Activated CD4-positive, alpha-beta T cell treated with anti-CD3 and anti-CD28 coated beads, Interleukin-10, Interleukin-2, amounts not matched to agents 100 ng/mL and 50 ng/mL, durations not matched to agents 16 hours and 8 hours (primary cell): ENCODE measurements at places on chromosomes 12 and 14.

- DNase-seq = peak; percentile 30
These were observed 2.8 kb upstream of the ARID2 start for GRCh38 chr12:45726603-45727300.

DNA sequence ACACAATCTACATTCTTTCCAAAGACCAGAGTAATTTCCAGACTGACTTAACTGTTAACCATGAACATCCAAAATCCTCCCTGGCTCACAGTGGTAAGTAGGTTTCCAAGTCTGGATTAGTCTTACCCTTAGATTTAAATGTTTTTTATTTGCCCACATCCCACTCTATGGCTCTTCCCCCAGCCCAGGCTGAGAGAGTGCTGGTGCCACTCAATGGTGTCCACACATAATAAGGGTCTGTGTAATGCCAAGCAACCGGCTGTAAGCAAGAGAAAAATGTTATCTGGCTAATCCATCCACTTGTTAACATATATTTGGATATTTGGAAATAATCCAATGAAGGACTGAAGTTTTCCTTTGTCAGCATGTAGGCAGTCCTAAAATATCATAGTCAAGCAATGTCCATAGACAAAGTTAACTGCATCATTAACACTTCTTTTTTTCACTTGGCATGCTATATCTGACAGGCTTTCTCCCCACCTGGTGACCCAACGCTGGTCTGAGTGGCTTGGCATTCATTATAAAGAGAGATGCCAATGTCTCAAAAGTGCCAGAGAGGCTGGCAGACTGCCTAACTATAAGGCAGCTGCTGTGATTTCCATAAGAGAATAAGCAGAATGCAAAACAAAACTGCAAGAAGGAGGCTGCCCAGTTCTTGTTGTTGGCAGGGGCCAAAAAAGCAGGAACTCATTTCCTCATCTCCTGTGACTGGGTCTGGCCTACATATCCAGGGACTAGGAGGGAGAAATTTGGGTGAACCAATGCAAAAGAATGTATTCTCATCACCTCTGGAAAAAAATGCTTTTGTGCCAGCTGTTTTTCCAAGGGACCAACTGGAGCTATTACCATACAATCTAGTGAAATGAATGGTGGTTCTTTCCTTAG lies 13.9 kb upstream of the HOXC13 start:
- no peak for DNase-seq

DNA sequence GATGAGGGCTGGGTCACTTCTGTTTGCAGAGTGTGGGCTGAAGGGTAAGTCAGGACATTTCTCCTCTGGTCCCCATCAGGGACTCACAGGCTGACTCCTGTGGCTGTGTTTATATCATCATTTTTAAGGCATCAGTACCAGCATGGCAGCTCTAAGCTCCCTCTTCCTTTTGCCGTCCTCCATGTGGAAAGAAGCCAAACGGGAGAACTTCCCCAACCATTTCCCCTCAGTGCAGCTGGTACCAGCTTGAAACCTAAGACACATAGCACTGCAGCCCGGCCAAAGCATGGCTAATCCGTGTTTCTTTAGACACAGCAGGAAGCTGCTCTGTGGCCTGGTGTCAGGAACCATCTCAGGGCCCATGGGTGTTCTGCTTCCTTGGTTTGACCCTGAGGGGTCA lies 31.9 kb upstream of the ATP2A2 start:
- no peak for DNase-seq

- DNase-seq = no peak
These were observed 126.1 kb upstream of the PRMT8 start for GRCh38 chr12:3364661-3365462.

- no peak for DNase-seq
These were observed 56.1 kb upstream of the VASH1 start for GRCh38 chr14:76705214-76705613.

DNA sequence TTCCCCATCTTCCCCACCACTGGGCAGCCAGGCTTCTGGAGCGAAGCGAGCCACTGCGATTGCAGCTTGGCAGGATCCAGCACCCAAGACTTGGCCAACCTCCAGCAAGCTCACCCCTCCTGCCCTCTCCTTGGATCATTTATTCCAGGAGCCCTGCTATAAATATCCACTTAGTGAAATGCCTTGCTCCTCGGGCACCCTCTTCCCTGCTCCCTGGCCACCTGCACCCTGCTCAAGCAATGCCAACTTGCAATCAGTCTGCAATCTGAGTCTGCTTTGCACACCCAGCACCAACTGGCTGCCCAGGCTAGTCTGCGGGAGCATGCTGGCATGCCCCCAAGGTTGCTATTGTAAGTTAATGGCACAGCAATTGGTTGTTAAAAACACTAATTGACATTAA lies 666.0 kb downstream of the MED13L start:
- DNase-seq = no peak

GRCh38 chr14:34713681-34714319 lies 593 bp downstream of the CFL2 start:
- DNase-seq = peak; percentile 19

- DNase-seq = peak; percentile 27
These were observed 524.4 kb downstream of the MED13L start for GRCh38 chr12:115752913-115753726.

GRCh38 chr12:15728118-15728598 lies 61.0 kb downstream of the EPS8 start:
- no peak for DNase-seq

DNA sequence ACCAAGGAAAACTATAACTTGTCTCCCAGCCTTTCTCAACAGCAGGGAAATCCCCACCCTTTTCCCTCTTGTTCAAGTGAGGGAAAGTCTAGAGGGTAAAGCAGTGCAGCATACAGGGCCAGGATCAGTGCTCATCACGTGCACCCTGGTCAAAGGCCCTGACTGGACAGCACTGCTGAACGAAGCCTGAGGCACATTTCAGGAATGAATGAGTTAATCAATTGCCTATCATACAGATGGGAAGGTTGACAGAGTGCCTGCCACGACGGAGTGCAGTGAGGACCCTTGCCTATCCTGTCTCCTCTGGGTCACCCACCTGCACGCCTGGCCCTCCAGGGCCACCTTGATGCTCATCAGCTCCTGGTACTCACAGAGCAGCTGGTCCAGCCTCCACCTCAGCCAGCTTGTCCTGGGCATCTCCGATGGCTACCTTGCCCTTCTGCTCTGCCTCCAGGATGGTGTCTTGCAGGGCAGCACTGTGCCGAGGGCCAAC lies 11.7 kb upstream of the KRT73 start:
- DNase-seq = no peak

DNA sequence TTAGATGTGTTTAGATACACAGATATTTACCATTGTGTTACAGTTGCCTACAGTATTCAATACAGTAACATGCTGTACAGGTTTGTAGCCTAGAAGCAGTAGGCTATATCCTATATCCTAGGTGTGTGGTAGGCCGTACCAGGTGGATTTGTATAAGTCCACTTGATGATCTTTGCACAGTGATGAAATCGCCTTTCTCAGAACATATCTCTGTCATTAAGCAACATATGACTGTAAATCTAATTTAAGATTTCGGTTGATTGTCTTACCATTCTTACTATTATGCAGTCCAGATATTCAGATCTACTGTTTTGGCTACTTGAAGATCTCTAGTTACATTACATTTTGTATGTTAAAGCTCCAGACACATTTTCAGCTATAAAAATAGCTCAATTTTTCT lies 39.8 kb downstream of the ERC1 start:
- no peak for DNase-seq

GRCh38 chr14:52769887-52770286 lies 21.5 kb downstream of the GNPNAT1 start:
- no peak for DNase-seq

- no peak for DNase-seq
These were observed at the start of gene NPAS3 for GRCh38 chr14:32938719-32939253. Gene NPAS3, plus strand, starts transcription at chr14:32938879.

- no peak for DNase-seq
These were observed 28.6 kb downstream of the TULP3 start for GRCh38 chr12:2919249-2919648.

DNA sequence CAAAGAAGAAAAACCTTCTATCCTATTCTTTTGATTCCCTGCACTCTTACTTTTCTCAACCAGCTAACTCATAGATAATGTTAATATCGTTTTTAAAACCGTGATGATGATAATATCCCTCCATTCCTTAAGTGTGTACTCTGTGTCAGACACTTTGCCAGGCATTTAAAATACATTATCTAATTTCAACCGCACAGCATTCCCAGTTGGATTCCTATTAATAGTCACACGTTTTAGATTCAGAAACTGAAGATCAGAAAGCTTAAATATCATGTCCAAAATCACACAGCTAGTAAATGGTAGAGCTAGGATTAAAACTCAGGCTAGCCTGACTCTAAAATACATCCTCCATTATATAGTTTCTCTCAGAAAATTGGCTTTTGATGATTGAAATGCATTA lies 366.0 kb downstream of the NELL2 start:
- no peak for DNase-seq

- DNase-seq = no peak
These were observed 93.2 kb downstream of the NKX2-1 start for GRCh38 chr14:36426836-36427235.

GRCh38 chr12:80187660-80188090 lies 88.3 kb downstream of the OTOGL start:
- peak; percentile 63 for DNase-seq

DNA sequence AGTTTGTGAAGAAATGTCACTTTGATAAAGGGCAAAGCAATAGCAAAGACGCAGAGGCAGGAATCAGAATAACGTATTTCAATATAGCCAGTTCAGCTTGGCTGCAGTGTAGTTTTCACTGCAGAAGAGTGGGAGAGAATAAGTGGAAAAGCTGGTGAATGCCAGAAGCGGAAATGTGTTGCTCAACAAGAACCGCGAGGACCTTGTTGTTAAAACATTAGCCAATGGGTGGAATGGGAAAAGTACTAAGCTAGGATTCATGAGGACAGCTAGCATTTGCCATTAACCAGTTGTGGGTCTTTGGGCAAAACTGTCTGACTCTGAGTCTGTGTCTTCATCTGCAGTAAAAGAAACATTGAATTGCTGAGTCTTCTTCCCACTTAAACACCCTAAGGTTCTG lies 292.9 kb upstream of the GRIP1 start:
- DNase-seq = no peak

- no peak for DNase-seq
These were observed at the start of gene SRGAP1 for GRCh38 chr12:63844391-63845341. Gene SRGAP1, plus strand, starts transcription at chr12:63844700. Its CDS starts 117 bp downstream, at chr12:63844817.
